ENCODE measurements at places on chromosomes 5 and 9.

DNA sequence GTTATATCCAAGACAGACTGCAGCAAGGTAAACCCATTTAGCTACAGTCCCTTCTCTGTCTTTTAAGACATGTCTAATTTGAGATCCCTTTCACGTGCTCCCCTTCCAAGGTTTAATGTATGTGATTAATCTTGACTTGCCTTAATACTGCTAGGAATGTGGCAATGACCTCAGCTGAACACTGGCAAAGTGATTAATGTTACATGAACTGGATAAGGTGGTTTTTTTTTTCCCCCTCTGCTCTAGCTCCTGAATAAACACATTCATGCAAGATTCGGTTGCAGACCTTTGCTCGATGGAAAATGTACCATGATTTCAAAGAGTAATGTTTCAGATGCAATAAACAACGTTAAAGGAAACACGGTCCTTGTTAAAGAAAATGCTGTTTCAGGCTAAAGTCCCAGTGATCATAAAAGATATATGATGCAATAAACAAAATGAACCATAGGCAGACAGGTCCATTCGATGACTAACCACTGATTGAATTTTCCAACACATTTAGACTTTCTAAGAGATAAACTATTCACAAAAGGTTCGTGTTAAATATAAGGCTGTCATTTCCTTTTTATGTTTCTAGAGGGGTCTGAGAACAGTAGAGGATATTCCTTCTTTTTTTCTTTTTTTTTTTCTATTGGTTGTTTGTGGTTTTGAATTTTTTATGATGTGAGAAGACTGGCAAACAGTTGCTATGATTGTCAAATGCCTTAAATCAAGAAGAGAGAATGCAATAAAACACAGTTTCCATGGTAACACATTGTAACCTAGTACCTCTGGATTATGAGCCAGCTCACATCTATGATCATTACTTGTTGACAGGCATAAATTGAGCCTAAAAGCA, 44.7 kb upstream of the ZNF608 start:
- peak; percentile 62 for DNase-seq

DNA sequence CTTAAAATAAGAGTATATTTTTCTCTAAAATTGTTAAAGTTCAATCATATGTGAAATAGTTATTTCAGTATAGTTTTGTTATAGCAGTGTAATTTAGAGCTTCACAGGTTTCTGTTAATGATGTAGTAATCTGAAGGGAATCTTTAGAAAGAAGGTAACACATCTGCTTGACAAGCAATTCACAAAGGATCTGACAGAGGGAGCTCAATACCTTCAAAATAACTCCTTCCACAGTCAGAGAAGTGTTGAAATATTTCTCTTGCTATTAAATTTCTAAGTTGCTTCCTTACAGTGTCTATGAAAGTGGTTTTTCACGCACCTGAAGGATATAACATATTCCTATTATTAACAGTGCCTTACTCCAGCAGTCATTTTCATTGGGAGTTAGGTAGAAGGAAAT, 44.9 kb downstream of the SLC25A51 start:
- no peak for DNase-seq

DNA sequence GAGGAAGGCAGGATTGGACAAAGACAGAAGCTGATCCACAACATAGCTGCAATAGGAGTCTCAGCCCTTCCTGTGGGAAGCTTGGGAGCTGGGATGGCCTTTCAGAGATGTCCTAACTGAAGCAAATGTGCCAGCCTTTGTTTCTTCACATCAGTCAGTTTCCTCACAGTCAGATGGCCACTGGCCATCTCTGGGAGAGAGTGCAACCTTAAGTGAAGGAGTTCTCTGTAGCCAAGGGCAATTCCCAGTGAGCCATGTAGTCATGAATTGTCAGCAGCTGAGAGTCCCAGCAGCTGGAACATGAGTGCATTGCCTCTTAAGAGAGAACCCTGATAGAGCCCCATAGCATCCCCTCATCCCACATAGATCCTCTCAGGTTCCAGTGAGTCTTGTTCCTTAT, 89.1 kb upstream of the LIFR start:
- DNase-seq = no peak

GRCh38 chr5:73792687-73793320, 166.8 kb downstream of the ARHGEF28 start:
- no peak for DNase-seq

DNA sequence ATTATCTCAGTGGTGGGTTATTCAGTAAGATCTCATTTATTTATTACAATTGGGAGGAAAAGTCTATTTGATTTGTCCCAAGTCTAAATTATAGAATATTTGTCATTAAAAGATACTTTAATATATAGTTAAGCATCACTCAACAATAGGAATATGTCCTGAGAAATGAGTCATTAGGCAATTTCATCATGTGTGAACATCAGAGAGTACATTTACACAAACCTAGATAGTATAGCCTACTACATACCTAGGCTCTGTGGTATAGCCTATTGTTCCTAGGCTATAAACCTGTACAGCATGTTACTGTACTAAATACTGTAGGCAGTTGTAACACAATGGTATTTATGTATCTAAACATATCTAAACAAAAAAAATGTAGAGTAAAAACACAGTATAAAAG, 135.0 kb upstream of the RASA1 start:
- DNase-seq = no peak

GRCh38 chr5:159902444-159903121, 13.7 kb upstream of the ADRA1B start:
- DNase-seq = no peak

DNA sequence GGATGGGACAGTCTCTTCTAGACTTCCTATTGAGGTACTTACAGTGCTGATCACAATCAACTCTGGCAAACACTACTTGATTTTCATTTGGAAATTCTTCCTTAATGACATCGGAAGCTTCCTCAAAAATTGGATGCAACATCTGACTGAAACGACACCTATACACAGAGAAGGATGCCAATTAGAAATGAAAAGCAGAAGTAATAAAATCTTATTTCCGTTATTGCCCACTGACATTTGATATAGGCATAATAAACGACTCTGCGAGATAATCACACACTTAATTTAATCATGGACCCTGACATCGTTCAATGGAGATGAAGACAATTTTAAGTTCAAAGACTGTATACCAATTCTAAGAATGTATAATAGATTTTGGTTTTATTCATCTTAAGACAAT, 46.4 kb downstream of the ERP44 start:
- no peak for DNase-seq

DNA sequence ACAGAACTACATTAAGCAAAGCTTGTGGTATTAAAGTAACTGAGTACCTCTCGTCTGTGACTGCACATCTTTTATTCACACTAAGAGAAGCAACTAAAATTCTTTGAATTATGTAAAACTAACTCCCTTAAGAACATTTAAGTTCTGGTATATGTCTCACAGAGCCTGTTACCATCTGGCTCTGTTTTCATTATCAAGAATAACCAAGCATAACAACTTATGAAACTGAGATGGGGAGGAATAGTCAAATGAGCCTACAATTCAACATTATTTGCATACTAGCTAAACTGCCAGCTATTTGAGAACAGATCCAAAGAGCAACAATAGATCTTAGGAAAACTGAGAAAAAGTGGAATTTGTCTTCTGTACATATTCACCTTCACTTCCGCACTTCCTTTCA, 25.3 kb upstream of the ISOC1 start:
- no peak for DNase-seq

DNA sequence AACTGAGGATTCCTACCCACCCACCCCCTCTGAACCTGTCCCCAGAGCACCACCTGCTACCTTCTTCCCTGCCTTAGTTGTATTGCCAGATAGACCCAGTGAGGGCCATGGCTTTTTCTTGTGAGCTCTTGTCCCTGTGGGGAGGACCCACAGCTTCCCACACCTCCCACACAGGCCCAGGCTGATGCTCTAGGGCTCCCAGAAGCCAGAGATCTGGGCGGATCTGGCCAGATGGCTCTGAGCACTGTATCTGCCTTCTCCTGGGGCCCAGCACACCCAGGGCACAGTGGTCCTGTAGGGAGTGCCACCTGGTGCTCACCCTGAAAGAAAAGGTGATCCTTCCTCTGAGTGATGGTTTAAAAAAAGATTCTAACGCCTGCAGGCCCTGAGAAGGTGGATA, 131.7 kb downstream of the DAB2IP start:
- no peak for DNase-seq

DNA sequence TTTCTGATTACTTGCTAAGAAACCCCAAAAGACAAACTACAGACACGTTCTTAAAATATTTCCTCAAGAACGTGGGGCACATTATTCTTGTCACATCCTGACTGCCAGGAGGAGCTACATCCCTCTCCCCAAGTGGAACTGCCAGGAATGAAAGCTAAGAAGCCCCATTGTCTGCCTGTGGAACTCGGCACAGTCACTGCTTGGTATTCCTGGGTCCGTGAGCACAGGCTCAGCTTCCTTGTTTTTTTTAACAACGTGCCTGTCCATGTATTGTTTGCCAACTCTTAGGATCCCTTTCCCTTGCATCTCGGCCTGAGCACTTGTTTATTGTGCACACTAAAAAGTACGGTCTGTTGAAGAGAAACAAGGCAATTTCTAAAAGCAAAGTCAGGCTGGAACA, 47.0 kb upstream of the SELENOP start:
- no peak for DNase-seq

DNA sequence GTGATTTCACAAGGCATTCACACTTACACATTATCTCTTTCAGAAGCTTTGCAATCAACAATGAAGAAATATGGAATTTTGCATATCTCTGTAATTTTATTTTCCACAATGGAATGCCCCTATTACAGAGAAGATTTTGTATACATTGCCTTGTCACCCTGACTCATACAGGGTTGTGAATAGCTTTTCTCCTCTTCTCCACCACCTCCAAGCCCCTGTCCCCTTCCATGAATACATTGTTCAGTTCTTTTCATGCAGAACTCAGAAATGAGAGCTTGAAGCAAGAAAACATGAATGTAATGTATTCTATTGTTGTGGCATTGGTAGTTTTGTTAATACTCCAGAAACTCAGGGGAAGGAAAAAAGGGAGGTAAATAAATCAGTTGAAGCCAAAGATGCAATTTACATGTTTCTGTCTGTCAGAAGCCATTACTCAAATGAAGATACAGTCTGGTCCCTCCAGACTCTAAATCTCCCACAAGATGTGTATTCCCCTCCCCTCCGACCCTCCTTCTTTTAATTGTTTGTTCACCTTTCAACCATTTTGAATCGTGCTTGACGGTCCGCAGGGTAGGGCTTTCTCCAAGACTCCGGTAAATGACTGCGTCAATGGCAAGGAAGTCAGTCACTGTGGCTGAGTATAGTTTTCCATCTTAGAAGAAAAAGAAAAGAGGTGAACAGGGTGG, 86.1 kb downstream of the SEMA6A start:
- no peak for DNase-seq

DNA sequence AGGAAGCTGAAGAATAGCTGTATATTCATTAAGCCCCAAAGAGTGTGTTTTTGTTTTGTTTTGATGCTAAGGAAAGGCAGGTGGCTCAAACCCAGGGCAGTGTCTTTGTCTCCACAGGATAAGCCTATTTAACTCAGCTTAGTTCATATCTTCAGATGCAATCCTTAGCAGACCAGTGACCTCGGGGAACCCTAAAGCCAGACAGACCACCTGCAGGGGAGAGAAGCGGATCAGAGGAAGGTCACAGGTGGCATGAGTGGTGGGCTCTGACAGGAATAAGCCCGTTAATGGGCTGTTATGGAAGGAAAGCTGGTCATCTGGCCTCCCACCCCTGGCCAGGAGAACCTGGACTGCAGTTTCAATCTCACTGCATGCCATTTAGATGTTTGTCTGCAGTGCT, 30.8 kb downstream of the TAS2R1 start:
- DNase-seq = no peak

DNA sequence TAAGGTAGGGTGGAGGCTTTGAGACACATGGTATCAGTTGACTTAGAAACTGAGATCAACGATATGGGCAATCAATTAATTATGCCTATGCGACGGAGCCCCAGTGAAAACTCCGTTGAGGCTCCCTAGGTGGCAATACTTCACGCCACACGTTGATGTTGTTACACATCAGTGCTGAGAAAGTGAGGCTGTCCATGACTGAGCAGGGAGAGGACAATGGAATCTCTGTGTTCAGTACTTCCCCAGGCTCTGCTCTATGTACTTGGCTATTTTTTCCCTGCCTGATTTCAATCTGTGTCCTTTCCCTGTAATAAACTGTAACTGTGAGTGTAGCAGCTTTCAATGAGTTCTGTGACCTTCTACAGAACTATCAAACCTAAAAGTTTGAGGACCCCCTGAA, 211.7 kb downstream of the SNCAIP start:
- no peak for DNase-seq

- no peak for DNase-seq
Measured at GRCh38 chr9:137615387-137615871, 3.4 kb upstream of the EHMT1 start.

GRCh38 chr5:95178046-95178651, 106.7 kb downstream of the MCTP1 start:
- peak; percentile 6 for DNase-seq

DNA sequence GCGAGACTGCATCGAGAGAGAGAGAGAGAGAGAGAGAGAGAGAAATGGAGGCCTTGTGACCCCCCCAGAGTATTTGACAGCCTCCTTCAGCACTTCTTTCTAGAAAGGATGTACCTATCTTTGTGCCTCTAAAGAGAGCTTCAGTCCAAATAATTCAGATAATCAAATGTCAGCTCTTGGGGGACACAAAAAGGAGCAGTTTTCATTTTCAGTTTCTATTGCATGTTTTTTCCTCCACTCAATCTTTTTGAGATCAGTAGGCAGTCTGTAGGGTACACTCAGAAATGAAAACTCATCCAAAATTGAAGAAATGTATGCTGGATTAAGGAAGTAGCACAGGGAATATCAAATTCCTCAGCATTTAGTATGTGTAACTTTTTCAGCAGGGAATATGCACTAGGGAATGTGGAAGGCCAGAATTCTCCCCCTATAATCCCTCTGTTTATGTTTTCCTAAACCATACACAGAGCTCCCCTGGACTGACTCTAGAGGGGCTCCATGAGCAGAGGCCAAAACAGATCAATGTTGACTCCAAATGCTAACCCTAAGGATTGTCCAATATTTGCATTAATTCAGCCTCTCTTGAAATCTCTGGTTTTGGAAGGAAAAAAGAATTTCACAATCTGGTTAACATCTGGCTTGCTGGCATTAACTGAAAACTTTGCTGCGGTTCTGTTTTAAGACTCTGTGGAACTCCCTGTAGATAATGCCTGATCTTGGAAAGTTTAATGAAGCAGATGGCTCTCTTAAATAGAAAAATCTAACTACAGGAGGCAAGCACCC, 250.1 kb downstream of the CEMIP2 start:
- DNase-seq = peak; percentile 13

Measured in fibroblast of skin of left biceps (primary cell).